ENCODE measurements at places on chromosomes 11 and 22. TPM values are rescaled to one million over a fixed set of nuclear protein-coding genes. Genes with fewer than 3 reads are reported as not detected.

The APOBEC3C gene
- total RNA-seq, result 0.71 TPM

The IFITM10 gene
- total RNA-seq, result 5.4 TPM

The ARAP1 gene
- total RNA-seq, result 20.5 TPM

The KCNQ1 gene
- total RNA-seq, result 0.44 TPM

DNA sequence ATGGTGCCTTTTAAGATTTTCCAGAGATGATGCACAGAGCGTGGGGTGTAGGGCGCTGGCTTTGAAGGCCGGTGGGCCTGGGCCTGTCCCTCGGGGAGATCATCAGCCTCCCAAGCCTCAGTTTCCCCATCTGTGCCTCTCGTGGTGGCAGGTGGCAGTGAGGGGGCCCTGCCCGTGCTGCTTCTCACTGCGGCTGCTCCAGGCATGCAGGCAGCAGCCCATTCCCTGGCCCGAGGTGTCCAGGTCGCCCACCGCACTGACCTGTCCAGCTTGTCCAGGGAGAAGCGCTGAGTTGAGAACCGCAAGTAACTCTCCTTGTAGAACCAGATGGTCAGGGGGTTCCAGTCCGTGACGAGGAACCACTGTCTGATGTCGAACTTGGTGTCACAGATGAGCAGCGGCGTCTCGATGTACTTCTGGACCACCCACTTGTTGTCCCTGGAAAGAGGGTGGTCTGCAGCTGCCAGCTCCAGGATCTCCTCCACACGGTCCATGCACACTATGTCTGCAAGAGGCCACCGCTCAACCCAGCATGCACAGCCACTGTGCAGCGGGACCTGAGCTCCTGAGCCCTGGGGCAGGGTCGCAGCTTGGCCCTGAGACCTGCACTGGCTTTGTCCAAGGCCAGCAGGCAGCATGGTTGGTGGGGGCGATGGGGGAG is 20.5 kb upstream of the IL17REL start:
- DNase-seq, result no peak

- no peak for DNase-seq
Measured at GRCh38 chr11:116792869-116793771, 1.4 kb upstream of the APOA5 start.

DNA sequence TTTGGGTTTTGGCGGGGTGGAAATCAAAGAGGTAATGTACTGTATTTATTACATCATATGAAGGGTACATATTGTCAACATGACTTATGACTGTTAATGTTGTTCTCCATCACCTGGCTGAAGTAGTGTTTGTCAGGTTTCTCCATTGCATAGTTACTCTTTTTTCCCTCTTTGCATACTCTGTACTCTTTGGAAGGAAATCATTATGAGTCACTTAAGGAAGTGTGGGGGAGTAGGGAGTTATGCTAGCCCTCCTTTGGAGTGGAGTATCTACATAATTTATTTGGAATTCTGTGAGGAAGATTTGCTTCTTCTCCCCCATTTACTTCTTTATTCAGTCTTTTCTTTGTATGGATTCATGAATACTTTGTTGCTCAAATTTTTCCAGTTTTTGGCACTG is 3.6 kb upstream of the PGR start:
- DNase-seq, result no peak

DNA sequence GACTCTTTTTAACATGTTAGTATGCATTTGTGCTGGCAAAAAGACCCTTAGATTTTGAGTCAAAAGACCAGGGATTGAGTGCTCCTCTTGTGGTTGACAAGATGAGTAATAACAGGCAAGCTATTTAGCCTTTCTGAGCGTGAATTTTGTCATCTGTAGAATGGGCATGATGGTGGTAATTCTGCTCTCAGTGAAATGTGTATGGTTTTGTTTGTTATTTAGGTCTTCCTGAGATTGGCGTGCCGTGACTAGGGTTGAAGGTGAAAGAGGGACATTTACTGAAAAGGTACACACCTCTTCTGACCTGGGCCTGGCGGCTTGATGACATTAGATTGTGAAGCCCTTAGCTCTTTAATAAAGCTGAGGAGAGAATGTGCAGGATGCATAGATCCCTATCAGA is 8.4 kb upstream of the CEP295 start:
- DNase-seq, result no peak
